ENCODE measurements at places on chromosomes 3 and 15.
A peak's percentile ranks its signal among the peaks of the same experiment; 100 is the strongest.

DNA sequence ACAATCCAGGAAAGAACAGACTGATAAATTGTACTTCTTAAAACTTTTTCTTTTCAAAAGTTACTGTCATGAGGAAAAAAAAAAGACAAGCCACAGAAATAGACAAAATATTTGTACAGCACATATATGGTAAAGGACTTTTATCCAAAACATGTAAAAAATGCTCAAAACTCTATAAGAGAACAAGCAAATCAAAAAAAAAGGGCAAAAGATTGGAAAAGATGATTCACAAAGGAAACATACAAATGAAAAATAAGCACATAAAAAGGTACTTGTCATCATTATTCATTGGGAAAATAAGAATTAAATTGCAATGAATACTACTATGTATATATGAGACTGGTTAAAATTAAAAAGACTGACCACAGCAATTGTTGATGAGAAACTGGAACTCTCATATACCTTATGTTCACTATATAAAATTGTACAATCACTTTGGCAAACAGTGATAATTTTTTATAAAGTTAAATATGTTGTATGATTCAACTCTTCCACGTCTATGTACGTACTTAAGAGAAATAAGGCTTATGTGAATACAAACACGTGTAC lies 39.7 kb downstream of the DIPK2A start:
- DNase-seq: no peak

- no peak for DNase-seq
Measured at GRCh38 chr15:53202876-53203275, 412.7 kb upstream of the ONECUT1 start.

DNA sequence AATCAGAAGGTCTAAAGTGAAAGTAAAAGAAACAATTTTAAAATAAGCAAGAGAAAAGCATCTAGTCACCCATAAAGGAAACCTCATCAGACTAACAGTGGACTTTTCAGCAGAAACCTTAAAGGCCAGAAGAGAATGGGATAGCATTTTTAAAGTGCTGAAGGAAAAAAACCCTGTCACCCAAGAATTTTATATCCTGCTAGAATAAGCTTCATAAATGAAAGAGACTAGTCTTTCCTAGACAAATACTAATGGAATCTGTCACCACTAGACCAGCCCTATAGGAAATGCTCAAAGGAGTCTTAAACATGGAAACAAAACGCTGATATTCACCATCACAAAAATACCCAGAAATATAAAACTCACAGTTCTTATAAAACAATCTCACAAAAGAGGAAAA lies 46.9 kb downstream of the TAMM41 start:
- DNase-seq: no peak

DNA sequence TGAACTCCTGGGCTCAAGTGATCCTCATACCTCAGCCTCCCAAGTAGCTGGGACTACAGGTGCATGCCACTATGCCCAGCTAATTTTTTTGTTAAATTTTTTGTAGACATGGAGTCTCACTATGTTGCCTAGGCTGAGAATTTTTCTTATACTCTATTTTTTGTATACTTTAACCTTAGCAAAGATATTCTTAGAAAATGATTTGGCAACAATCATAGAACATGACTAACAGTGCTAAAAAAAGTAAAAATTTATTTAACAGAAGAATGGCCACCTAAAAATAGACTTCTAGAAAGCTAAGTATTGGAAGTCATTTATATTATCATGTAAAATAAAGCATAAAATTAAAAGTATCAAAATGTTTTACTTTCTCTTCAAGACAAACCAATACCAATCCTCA lies 322.3 kb downstream of the PLCL2 start:
- no peak for DNase-seq

- peak; percentile 93 for DNase-seq
Measured at GRCh38 chr15:99435113-99435695, 130.6 kb upstream of the MEF2A start.

Data from NCI-H1105 (cell line).